Lower leg skin (tissue), 4 donors: ENCODE measurements at places on chromosomes 13 and 19.

- no peak for DNase-seq
Observed at GRCh38 chr19:6947745-6948144, 60.4 kb downstream of the ADGRE1 start.

DNA sequence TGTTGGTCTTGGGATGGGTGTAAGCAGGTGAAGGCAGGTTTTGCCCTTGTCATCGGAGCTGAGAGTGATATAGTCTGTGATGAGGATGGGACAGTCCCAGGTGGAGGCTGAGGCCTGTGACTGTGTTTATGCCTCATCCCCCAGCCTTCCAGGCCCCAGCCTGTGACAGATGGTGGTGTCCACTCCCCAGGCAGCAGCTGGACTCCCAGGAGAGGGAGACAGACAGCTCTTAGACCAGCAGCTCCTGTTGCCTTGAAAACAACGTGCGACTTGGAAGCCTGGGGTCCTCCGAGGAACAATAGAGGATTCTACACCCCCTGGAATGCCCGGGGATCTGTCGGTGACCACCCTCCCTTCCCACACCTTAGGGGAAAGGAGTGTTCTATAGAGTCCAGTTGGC, 63.8 kb downstream of the CHST8 start:
- peak; percentile 59 for DNase-seq

- no peak for DNase-seq
Observed at GRCh38 chr19:50432221-50433028, at the start of gene MYBPC2. TSS of gene MYBPC2 (plus strand) at chr19:50432892. CDS start at chr19:50432954, 62 bp downstream.

DNA sequence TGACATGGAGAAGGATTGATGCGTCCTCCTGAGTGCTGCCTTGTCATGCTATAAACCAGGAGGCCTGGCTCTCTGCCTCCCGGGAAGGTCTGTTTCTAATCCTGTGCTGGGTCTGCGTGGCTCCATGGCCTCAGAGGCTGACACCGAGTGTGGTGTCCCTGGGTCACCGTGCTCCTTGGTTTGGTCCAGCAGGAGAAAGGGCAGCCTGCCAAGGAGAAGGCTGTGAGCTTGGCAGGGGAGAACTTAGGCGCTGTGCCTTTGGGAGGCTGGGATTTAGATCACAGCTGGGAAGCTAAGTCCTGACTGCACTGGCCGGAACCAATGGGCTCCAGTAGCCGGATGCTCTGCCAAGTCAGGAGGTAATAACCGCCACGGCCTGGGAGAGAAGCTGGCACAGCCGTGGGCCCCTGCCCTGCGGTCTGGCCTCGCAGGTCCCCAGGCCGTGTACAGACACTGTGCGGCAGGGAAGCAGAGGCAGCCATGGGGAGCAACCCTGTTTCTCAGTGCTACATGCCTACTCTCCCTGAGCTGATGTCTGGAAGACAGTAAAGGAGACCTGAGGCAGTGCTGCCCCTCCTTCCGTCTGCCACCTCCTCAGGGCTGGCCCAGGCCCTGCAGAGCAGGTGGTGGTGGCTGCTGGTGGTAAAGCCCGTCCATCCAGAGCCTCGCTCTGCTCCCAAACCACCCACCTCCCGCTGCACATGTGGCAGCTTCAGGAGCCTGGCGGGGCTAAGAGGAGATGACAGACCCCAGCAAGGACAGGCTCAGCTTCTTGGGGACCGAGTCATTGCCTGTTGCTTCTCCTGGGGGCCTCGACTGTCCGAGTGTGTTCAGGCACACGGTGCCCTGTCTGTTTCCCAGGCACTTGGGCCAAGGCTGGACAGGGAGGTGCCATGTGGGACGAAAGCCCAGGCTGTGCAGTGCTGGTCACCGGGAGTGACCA, 44.9 kb downstream of the C13orf46 start:
- DNase-seq: peak; percentile 94

DNA sequence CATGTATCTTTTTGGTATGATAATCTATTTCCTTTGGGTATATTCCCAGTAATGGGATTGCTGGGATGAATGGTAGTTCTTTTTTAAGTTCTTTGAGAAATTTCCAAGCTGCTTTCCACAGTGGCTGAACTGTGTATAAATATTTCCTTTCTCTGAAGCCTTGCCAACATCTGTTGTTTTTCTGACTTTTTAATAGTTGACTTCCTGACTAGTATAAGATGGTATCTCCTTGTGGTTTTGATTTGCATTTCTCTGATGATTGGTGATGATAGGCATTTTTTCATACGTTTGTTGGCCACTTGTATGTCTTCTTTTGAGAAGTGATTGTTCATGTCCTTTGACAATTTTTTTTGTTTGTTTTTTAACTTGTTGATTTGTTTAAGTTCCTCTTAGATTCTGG, 61.6 kb upstream of the PCDH17 start:
- no peak for DNase-seq

- DNase-seq: no peak
Observed at GRCh38 chr13:55887561-55887960, 1253.2 kb upstream of the PRR20A start.

- DNase-seq: no peak
Observed at GRCh38 chr19:35342430-35342829, 5.3 kb upstream of the FFAR1 start.

GRCh38 chr13:27967203-27967735, 1.8 kb downstream of the CDX2 start:
- DNase-seq: peak; percentile 68

DNA sequence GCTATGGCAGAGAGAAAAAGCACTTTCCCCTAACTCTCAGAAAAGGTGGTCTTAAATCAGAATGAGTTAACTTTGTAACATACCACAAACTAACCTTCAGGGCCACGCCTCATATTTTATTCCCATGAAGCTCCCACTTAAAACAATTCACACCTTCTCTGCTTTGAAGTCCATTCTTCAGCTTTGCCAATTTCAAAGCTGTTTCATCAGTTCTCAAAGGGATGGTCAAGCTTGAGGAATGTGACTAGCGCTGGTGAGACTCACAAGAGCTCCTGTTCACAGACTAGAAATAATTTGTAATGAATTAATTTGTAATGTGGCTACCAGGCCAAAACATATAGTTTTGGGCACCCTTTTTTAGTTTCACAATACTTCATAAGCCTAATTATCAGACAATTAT, 68.2 kb downstream of the STK24 start:
- no peak for DNase-seq

GRCh38 chr13:27211771-27212364, 39.5 kb upstream of the RPL21 start:
- no peak for DNase-seq

DNA sequence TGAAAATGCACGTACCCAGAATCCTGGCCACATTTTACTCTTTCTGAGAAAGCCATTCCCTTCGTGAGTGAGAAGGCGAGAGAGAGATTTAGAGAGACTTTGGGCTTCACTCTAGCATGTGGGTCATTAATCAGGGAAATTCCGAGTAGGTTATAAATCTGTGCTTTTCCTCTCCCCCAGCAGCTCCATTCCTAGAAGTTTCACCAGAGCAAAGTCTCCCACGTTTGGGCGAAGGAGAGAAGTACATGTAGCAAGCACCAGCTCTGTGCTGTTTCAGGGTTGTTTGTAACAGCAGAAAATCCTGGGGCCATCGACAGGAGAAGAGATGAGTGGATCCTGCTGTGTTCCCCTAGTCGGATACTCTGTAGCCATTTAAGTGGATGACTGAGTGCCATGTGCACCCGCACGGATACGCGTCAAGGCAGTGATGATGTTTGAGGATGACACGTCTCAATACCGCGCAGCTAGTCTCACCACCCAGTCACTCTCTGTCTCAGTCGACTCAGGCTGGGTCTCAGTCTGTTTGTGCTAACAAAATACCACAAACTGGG, 131.8 kb upstream of the PEG3 start:
- no peak for DNase-seq

DNA sequence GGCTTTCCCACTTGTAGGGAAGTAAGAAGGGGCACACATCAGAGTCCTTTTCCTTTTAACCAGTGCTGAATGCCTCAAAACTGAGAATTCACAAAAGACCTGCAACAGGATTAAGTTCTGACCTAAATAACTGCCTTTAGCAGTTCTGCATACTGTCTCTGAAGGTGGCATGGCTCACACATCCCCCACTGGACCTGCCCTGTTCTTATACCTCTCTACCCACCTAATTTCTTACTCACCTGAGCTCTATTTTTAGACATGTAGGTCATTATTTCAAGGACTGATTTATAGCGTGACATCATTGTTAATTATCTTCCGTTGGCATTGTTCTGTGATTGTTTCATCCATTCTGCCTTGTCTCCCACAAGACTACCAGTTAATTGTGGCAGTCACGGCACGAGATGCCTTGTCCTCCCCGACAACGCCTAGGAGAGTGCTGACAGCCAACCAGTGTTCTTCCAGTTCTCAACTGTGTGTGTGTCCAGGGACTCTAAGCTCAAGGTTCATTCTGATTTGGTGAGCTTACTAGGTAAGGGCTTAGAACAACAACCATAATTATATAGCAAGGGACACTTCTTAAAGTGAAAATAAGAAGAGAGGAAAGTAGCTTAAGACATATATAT, 27.1 kb upstream of the UBL3 start:
- DNase-seq: no peak

DNA sequence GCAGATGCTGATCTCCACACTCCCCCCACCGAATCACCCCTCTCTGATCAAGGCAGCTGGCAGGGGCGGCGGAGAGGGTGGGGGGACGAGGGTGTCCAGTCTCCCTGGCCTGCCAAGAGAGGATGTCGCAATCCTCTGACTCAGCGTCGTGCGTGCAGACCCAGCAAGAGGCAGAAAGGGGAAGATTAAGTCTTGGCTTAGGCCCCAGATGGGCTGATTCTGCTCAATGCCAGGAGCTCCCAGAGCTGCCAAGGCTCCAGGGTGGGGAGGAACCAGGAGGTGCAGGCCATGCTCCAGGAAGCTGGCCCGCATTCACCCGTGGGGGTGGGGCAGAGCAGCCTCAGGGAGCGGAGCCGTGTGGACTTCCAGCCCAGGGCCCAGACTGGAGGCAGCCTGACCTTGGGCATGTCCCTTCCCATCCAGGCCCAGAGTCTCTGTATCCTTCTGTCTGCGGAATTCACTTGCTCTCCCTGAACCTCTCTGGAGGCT, 6.6 kb upstream of the BCL3 start:
- peak; percentile 98 for DNase-seq

GRCh38 chr13:45626731-45627374, 11.3 kb upstream of the ERICH6B start:
- DNase-seq: no peak

- DNase-seq: peak; percentile 90
Observed at GRCh38 chr19:57559404-57560025, at the start of gene ZNF550. TSS of gene ZNF550 (minus strand) at chr19:57559863. CDS start at chr19:57559682, 181 bp downstream.

- DNase-seq: no peak
Observed at GRCh38 chr13:50684366-50684765, 159.1 kb downstream of the DLEU7 start.

DNA sequence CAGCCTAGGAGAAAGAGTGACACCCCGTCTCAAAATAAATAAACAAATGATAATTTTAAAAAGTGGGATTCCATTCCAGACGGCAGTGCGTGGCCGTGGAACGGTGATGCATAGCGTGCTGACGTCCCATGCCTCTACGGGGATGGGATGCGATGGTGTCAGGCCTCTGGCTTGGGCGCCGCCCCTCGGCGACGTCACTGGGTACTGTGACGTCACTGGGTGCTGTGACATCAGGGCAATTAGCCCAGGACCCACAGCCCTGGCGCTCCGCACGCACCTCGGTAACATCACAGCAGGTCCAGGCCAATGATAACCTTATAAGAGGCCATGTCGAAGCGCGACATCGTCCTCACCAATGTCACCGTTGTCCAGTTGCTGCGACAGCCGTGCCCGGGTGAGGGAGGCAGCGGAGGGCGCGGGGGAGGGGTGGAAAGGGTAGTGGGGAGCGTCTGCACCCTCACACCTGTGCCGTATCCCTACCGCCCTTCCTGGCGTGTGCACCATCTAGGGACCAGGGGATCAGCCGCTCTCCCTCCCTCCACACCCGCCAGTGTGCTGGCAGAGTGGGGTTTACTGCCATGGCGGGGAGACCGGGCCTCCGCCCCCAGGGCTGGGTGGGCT, at the start of gene GAPDHS:
GAPDHS (plus strand) TSS at position 256 of the 621 bp plus-strand sequence; CDS start at position 328, 72 bp downstream.
- no peak for DNase-seq
